ENCODE measurements at places on chromosomes 11 and 22.

DNA sequence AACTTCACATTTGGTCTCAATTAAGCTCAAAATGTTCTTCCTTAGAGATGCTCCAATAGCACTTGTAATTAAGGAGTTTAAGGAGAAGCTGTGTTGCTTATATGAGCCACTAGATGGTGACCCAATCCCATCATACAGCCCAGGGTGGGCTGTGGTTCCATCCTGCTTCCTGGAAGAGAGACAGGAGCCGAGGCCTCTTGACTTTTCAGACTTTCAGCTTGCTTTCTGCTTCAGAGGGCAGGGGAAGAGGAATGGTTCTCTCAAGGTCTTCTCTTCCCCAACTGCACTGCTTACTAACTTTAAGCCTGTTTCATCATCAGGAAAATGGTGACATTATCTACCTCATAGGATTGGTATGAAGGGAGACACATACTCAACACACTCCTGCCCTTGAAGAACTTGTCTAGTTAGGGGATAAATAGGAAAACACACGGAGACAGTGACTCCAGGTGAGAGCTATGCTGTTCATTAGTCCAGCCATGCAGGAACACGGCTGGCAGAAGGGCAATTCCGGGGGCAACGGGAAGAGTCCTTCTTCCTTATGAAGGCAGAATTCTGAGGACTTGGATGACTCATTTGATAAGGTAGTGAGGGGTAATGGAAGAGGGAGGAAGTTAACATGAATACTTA is 20.1 kb downstream of the TMEM218 start:
- no peak for DNase-seq

DNA sequence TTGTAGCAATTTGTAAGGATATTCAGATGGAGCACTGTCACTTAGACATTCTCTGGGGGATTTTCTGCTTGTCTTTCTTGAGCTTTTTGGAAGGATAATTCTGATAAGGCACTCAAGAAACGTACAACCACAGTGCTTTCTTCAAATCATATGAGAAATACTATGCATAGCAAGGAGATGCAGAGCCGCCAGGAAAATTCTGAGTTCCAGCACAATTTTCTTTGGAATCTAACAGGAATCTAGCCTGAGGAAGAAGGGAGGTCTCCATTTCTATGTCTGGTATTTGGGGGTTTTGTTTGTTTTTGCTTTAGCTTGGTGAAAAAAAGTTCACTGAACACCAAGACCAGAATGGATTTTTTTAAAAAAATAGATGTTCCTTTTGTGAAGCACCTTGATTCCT is 9.9 kb downstream of the PRSS23 start:
- no peak for DNase-seq

GRCh38 chr22:50587407-50587806 is 4.8 kb upstream of the CHKB start:
- no peak for DNase-seq

GRCh38 chr11:102757823-102758549 is 22.4 kb downstream of the MMP10 start:
- no peak for DNase-seq

Data from stimulated activated CD4-positive, alpha-beta T cell treated with anti-CD3 and anti-CD28 coated beads, Interleukin-15, amount 100 ng/mL, for 24 hours (primary cell).